Omental fat pad (tissue), 4 donors: ENCODE measurements at places on chromosomes 2 and 18. TPM values are rescaled to one million over a fixed set of nuclear protein-coding genes. Genes with fewer than 3 reads are reported as not detected.

- DNase-seq = no peak
Observed at GRCh38 chr2:150677551-150677950, 190.1 kb upstream of the RND3 start.

The CCDC102B gene
- total RNA-seq = 15.3 TPM

The UGT1A4 gene
- total RNA-seq = not detected

DNA sequence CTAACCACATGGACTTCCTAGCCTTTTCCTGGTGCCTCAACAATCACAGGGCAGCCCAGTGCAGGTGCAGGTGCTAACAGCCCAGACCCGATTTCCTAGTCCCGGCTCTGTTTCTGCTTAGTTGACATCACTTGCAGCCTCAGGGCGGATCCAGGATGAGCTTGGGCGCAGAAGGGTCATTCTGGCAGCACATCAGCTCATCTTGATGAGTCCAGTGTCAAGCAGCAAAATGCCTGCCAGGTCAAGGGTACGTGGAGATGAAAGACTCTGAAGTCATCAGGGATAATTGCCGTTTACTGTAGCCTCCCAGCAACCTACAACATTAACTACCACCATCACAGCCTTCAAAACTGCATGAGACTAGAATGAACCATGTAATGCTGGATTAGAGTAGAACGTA, 39.4 kb upstream of the EFHD1 start:
- no peak for DNase-seq

The NFE2L2 gene
- 95.4 TPM for total RNA-seq

DNA sequence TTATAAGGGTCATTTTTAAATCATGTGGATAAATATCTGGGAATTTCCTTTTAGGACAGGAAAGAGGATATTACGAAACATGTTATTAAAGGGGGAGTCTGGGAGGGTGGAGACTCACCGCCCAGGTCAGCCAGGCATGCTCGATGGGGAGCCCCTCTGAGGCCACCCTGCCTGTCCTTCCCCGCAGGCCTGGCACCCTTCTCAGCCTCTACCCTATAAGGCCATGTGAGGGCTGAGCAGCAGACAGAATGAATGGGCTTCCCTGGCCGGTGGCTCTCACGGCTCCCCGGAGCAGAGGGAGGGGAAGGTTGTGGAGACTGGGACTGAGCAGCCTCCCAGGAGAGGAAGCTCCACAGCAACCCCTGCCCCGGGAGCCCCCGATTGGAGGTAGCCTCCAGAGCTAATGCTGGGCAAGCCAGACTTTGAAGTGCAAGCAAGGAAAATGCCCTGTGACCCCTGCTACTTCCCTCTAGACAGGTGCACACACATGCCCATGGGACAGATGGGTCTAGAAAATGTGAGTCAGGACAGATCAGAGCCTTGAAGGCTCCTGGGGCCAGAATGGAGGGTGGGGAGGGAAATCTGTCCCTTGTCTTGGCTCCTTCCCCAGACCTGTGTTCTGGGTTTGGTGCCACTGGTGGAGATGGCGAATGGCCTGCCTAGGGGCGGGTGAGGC, 13.2 kb upstream of the ARMC9 start:
- no peak for DNase-seq
